ENCODE measurements at places on chromosomes 1 and 21.

DNA sequence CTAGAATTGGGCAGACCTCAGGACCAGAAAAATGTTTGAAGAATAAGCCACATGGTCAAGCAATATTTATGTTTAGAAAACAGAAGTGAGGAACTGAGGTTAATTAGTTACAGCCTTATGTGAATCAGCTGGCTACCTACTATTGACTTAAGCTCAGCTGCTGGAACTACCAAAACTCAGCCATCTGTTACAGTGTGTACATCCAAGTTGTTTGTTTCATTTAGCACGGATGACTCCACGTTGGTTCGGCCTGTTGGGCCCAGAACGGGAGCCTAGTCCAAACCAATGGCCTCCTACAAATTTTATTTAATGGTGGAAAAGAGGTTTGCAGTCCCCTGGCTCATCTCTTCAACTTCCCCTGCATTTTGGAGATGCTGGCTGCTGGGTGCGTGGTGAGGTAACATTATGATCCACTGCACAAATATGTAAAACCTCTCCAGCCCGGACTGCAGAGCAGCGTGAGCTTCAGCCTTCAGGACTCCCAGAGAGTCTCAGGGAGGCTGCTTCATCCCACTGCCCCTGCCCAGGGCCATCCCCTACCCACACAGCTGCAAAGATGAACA, 143.4 kb downstream of the ZZZ3 start:
- no peak for DNase-seq

GRCh38 chr1:154174654-154175053, 17.2 kb downstream of the TPM3 start:
- DNase-seq, result no peak

- no peak for DNase-seq
Measured at GRCh38 chr1:40153073-40153770, 8.0 kb upstream of the RLF start.

DNA sequence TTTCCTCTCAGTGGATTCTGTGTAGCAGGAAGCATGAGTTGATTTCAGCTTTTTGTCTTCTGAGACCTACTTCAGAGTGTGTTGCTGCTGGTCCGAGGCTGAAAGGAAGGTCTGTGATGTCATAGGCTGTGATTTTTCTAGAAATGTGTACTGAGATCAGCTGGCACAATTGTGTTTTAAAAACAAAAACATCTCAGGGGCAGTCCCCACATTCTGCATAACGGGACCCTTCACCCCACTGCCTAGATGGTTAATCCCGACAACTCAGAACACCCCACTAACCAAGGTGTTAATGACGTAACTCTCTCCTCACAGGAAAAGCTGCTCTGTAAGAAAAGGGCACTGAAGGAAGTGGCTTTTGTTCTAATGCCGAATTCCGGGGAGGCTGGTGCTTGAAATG, 59.8 kb upstream of the PPP2R5A start:
- no peak for DNase-seq

DNA sequence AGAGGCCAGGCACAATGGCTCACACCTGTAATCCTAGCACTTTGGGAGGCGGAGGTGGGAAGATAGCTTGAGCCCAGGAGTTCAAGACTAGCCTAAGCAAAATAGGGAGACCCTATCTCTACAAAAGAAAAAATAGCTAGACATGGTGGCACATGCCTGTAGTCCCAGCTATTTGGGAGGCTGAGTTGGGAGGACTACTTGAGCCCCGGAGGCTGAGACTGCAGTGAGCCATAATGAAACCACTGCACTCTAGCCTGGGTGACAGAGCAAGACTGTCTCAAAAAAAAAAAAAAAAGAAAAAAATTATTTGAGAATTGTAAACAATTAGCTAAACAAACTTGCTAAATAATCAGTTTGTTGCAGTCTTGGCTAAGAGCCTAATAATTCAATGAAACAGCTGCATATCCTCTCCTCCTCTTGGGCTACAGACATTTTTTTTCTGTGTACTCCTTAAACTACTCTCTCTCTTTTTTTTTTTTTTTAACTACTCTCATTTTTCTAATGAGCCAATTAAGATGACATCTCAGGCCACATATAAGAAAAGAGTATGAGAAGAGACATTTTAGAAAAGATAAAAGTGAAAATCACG, 10.5 kb upstream of the DNAJB4 start:
- no peak for DNase-seq

- no peak for DNase-seq
Measured at GRCh38 chr1:98256700-98257099, 335.9 kb upstream of the DPYD start.

Measured in activated CD4-positive, CD25-positive, alpha-beta regulatory T cell treated with anti-CD3 and anti-CD28 coated beads, Interleukin-2, amount 50 U/mL, for 72 hours (primary cell).